NCI-H1048 (cell line): ENCODE measurements at places on chromosomes 13 and 19.

GRCh38 chr19:50652722-50653121 lies 3.5 kb downstream of the C19orf81 start:
- no peak for DNase-seq

GRCh38 chr13:110546926-110547325 lies 14.6 kb downstream of the RAB20 start:
- DNase-seq, result no peak

DNA sequence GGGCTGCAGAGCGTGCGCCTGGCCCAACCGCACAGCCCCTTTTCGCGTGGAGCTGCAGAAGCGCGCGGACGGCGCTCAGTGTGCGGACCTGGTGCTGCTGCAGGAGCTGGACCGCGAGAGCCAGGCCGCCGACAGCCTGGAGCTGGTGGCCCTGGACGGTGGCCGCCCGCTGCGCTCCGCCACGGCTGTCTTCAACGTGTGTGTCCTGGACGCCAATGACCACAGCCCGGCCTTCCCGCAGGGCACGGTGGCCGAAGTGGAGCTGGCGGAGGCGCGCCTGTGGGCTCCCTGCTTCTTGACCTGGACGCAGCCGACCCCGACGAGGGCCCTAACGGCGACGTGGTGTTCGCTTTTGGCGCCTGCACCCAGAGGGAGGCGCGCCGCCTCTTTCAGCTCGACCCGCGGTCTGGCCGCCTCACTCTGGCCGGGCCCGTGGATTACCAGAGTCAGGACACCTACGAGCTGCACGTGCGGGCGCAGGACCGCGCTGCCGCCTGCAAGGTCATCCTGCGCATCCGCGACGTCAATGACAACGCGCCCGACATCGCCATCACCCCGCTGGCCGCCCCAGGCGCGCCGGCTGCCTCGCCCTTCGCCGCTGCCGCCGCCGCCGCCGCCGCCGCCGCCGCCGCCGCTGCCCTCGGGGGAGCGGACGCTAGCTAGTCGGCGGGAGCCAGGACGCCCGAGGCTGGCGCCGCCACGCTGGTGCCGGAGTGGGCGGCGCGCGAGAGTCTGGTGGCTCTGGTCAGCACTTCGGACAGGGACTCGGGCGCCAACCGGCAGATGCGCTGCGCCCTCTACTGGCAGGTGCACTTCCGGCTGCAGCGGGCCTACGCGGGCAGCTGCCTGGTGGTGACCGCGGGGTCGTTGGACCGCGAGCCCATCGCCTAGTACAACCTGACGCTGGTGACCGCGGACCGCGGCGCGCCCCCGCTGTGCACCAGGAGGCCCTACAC lies 172.2 kb downstream of the OLFM4 start:
- DNase-seq, result no peak

- DNase-seq, result no peak
These were observed 32.0 kb upstream of the EPHX3 start for GRCh38 chr19:15264061-15264932.

DNA sequence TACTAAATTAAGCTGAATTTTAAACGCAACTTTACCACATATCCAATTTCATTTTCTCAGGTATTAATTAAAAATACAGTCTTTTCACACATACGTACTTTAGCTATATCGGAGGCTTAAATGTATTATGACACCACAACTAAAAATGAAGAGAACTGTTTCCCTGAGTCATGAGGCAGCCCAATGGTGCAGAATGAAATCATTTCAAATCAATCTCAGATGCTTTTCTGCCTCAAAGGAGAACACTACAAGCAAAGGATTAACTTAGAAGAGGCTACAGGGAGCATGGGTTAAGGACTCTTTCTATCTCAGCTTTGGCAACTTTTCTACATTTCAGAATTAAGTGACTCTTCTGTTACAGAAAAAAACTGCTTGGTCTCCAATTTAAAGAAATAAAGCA lies 516.3 kb upstream of the HTR2A start:
- no peak for DNase-seq

- no peak for DNase-seq
These were observed 14.7 kb upstream of the PDCD5 start for GRCh38 chr19:32566246-32566830.

GRCh38 chr13:113544071-113544891 lies 40.3 kb upstream of the TFDP1 start:
- DNase-seq, result no peak

DNA sequence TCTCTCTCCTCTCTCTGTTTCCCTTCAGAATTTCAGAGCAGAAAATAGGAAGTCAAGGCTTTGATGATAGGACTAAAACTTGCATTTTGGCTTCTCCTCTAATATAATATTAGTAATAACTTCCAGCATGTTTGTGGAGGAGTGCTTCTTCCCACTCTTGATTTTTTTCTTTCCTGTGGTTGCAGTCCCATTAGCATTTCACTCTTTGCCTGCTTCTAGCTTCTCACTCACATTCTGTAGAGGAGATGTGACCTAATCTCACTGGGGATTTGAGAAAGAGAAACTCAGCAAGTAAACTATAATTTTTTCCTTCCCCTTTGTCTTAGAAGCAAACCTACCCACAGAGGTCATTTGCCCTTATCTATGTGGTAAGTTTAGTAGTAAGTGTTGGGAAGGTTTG lies 169.4 kb upstream of the HTR2A start:
- no peak for DNase-seq

DNA sequence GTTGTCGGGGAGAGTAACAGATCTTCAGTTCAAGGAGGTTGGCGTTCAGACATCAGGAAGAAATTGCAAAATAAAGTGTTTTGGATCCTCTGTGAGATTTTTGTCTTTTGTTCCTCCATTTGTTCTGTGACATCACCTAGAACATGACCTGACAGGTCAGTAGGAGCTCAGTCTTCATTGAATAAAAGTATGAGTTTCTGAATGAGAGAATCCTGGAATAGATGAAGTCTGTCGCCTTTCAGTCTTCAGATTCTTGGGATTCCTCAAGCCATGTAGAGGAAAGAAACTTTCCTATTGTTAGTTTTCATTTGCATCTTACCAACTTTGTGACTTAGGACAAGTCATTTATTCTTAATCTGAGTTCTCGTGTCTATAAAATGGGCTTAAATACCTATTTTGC lies 14.4 kb downstream of the ARHGAP35 start:
- no peak for DNase-seq

DNA sequence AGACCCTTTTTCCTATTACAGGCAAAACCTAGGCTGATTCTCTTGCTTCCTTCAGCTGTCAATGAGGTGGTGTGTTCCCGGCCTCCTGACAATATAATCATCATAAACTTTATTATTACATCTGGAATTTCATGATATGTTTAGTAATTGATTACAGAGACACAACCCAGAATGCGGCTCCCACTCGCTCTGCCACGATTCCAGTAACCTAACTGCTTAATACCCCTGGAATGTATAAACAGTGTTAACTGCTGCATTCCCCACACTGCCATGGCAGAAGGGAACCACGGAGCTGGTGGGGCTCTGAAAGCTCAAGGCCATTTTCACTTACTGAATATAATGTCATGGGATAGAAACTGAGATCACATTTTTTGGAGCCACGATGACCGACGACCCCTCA lies 17.1 kb downstream of the TSHZ3 start:
- no peak for DNase-seq

- DNase-seq, result no peak
These were observed 21.3 kb downstream of the ZNF77 start for GRCh38 chr19:2923510-2923909.

DNA sequence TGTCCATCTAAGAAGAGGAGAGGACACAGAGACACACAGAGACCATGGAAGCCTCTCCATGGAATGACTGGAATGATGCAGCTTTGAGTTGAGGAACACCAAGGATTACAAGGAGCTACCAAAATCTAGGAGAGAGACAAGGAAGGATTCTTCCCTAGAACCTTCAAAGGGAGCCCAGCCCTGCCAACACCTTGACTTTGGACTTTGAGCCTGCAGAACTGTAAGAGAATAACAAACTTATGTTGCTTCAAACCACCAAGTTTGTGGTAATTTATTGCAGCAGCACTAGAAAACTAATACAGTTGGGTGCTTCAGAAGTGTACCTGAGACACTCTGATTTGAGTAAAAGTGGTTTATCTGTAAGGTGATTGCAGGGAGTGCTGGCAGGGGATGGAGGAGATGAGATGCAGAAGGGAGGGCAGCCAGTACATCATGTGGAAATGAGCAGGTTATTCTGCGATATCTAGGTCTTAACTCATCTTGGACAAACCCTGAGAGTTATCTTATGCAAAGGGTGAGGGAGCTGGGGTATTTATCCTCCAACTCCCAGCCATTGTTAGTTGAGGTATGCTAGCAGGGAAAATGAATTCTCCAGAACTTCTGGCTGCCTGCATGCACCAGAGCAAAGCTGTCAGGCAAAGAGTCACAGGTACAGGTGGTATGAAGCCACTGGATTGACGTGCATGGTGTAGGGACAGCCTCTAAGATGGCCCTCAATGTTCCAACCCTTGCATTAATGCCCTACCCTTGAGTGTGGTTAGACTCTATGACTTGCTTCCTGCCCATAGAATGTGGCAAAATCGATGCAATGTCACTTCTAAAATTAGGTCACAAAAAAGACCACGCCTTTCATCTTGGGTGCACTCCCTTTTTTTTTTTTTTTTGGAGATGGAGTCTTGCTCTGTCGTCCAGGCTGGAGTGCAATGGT lies 31.3 kb upstream of the ADGRL1 start:
- DNase-seq, result no peak

- DNase-seq, result no peak
These were observed 640 bp downstream of the ZSCAN5A start for GRCh38 chr19:56314018-56314380.

- no peak for DNase-seq
These were observed 5.1 kb upstream of the PRR36 start for GRCh38 chr19:7879111-7879807.

DNA sequence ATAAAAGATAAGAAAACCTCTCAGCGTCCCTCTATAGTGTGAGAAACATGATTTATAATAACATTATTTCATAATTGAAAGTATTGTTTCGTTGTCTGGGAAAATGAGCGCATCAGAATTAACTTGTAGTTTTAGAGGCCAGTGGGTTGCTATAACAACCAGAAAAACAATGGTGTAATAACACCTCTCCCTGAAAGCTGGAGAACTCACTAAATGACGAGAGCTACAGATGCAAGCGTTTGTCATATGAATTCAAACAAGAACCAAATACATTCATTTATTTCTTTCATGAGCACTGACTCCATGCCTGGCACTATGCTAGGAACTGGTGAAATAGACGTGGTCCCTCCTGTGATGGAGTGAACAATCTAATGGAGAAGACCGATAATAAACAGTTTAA lies 16.3 kb downstream of the KBTBD7 start:
- no peak for DNase-seq
